ENCODE measurements at places on chromosomes 5 and 9.

DNA sequence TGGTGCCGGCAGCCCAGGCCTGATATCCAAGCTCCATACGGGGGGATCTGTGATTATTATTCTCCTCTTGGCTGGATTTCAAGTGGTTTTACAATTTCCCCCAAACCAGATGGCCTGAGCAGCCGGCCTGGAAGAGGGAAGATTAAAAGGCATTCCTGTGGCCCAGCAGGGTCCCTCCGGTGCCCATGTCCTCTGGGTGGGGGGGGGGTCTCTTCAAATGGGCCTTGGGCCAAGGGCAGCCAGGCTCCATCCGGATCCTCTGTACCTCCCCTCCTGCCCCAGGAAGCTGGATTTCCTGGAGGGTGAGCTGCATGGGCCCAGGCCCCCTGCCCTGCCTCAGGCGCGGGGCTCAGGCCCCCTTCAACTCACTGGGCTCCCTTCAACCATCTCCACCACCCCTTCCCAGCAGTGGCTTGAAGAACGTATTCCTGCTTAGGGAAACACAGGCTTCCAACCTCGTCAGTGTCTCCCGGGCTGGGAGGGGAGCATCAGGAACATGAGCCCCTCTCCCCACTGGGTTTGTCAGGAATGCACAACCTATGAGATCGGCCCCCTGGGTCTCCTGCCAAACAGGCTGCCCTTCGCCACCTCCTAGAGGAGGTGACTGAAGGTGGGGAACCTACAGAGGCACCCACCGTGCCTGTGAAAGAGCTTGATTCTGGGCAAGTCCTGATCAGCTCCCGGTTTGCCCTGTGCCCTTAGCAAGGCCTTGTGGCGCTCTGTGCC lies 62.9 kb upstream of the ORM1 start:
- DNase-seq: no peak

GRCh38 chr9:135622415-135623020 lies 16.8 kb downstream of the GLT6D1 start:
- DNase-seq: no peak

- no peak for DNase-seq
Observed at GRCh38 chr5:77305956-77306355, 95.5 kb downstream of the PDE8B start.

DNA sequence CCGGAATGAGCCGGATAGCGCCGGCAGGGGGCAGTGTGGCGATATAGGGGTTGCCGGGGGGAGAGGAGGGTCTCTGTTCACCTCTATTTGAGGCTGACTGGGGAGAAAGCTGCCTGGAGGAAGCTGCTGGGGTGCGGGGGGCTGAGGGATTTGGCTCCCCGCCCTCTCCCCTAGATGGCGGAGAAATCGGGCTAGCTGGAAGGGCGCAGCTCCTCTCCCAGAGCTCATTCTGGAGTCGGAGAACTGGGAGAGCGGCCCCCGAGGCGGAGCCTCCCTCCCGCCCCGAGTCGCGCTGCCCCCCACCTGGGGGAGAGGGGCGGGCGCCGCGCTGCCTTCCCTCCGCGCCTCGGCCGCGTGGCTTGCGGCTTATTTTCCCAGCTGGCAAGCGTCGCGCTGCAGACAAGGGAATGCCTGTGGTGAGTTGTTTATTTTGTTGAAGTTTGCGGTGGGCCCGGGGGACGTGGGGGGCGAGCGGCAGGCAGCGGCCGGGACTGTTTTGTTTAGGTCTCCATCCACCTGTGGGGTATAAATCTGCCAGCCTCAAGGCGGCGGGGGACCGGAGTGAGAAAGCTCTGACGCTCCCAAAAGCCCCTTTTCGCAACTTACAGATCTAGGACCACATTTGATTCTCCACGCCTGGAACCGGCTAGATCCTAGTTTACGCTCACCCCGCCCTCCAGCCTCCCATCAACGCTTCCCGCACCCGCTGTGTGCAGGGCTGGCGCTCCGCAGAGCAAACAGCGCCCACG lies 4.1 kb upstream of the RGMB start:
- DNase-seq: peak; percentile 29

DNA sequence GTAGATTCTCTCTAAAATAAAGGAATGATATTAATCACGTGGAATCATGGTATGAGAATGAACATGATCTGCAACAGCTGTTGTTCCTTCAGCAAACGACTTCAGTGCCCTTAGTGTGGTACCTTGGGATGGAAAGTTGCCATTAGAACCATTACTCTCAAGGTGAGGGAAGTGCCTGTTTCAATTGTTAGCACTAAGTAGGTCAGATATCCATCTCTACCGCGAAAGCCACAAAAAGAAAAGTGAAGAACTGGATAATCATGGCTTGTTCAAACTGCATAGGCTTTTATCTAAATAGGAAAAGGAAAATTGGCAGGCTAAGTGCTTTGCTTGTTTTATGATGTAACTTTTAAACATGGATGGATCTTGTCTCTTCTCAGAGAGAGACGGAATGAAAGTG lies 380.7 kb downstream of the MRPS30 start:
- DNase-seq: no peak

DNA sequence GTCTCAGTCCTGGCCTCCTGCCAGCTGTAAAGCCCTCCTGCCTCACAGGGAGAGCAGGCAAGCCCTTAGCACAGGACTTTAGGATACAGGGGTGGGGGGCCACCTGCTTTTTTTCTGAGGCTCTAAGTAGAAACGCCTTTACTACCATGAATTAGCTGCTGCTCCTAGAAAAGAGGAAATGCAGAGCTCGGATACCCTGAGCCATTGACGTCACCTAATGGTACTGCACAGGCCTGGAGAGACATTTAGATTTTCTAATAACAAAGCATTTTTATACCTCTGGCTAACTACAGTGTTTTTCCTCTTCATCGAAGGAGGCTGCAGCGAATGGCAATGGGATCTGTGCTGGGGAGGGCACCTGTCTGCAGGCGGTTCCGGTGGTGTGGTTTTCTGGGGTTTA lies 137.0 kb downstream of the WDR41 start:
- no peak for DNase-seq

DNA sequence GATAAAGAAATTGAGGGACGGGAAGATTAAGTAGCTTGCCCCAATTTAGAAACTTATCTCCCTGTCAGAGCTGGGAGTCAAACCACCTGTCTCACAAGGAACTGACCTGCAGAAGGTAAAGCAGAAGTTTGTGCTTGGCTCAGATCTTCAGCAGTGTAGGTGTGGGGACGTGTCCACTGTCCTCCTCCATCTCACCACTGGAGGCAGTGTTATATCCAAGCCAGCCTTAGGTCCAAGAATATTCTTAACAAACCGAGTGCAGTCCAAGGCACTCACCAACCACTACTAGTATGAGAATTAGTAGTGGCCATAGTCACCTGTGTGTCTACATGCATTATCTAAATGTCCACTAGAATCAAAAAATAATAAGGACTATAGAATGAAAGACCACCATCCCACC lies 86.3 kb upstream of the IRX1 start:
- no peak for DNase-seq

DNA sequence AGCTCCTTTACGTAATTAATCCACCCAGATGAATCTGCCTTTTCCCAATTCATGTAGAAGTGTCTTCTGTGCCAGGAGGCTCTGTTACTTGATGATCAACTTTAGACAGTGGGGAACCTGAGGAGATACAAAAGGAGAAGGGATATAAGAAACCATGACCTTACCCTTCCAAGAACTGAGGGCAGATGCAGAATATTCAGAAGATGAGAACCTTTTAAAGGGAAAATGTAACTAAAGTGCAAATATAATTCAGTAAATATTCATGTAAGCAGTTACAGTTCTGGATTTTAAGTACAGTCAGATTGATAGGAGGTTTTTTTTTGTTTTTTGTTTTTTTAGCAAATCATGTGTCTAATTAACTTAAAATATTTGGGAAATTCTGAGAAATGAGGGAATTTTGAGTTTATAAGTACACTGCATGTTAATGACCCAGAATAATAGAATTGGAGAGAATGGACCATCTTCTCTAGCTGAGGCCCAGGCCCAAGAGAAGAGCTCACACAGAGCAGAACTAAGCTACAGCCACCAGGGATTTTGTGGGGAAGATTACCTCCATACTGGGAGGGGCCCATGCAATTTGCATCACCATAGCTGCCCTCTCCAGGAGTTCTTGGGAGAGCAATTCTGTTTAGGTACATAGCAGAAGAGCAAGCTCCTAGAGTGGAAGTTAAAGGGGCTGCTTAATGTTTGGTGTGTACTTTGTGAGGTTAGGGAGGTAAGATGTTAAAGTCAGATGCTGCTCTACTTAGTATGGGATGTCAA lies 61.5 kb downstream of the SV2C start:
- no peak for DNase-seq

- no peak for DNase-seq
Observed at GRCh38 chr5:43065387-43065947, 25.3 kb upstream of the ANXA2R start.

- no peak for DNase-seq
Observed at GRCh38 chr5:27313549-27313948, 275.2 kb upstream of the CDH9 start.
